Activated CD4-positive, alpha-beta T cell treated with anti-CD3 and anti-CD28 coated beads for 4 hours (primary cell): ENCODE measurements at places on chromosomes 12 and 14.

GRCh38 chr12:2017546-2018337 is 13.5 kb upstream of the DCP1B start:
- DNase-seq: no peak

DNA sequence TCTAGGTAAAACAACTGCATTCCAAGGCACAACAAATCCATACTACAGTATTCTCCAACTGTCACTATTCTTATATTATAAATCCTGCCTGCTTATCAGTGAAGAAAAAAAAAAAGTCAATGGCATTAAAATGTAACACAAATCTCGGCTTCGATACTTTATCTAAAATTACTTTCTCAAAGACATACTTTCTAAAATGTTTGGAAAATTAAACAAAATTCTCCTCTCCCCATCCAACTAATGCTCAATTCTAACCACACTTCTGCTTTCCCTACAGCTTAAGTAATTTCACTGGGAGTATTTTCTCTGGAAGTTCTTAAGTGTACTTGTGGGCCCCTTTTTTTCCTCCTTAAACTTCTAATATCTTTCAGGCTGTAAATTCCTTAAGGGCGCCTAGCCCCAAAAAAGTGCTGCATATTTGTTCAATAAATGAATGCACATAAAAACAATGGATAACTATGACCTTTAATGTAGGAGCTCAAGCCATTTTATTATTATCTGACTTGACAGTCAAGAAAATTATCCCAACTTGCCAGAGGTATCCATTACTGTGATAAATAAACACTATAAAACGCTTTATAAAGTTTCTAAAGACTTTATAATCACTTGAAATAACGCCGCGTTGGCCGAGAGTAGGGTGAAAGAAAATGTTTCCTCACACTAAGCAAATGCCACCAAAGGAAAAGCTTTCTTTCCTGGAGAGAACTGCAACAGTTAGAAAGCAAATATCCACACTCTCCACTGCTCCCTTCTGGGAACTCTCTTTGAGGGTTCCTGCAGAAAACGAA is 977 bp downstream of the HEATR5A start:
- DNase-seq: no peak

DNA sequence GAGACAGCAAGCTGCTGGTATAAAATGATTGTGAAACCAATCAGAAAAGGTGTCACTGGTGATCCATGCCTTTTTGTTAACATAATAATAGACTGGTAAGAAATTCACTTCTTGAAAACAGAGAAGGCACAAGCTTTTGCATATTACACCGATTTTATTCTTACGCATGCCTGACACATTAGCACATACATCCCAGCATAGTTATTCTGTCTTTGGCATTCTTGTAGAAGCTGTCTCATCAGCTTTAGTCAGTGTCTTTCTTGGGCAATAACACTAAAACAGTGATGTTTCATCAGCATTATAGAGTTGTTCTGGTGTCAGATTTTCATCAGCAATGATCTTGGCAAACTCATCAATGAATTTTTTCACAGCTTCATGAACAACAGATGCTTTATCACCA is 283.4 kb upstream of the TMTC1 start:
- DNase-seq: no peak

- DNase-seq: peak; percentile 24
Measured at GRCh38 chr14:91872517-91873470, 5.5 kb upstream of the TC2N start.

GRCh38 chr14:57796556-57796955 is 69.3 kb downstream of the SLC35F4 start:
- DNase-seq: no peak

- peak; percentile 80 for DNase-seq
Measured at GRCh38 chr14:76904740-76905569, 78.7 kb downstream of the LRRC74A start.

DNA sequence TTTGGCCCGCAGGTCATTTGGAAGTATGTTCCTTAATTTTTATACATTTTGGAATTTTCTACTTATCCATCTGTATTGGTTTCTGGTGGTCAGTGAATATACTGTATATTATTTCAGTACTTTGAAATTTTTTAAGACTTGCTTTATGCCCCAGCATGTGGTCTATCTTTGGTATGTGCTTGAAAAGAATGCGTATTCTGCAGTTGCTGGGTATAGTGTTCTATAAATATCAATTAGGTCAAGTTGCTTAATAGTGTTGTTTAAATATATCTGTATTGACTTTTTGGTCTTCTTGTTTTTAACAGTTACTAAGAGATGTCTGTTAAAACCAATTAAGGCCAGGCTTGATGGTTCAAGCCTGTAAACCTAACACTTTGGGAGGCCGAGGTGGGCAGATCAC is 21.7 kb upstream of the SIX1 start:
- DNase-seq: no peak

GRCh38 chr14:71135496-71135895 is 228.2 kb downstream of the PCNX1 start:
- DNase-seq: no peak

DNA sequence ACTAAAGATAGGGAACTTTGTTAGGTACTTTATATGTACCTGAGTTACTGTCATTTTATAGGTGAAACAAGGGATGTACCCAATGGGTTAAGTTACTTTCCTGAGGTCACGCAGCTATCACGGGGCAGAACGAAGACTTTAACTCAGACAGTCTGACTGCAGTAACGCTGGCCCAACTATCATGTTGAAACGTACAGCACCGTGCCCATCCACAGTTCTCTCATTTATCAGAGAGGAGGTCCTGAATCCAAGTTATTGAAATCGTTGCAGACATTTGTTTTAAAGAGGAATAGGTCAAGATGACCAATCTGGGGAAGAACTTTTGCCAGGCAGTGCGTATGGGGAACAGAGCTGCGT is 587 bp upstream of the C12orf75 start:
- no peak for DNase-seq

DNA sequence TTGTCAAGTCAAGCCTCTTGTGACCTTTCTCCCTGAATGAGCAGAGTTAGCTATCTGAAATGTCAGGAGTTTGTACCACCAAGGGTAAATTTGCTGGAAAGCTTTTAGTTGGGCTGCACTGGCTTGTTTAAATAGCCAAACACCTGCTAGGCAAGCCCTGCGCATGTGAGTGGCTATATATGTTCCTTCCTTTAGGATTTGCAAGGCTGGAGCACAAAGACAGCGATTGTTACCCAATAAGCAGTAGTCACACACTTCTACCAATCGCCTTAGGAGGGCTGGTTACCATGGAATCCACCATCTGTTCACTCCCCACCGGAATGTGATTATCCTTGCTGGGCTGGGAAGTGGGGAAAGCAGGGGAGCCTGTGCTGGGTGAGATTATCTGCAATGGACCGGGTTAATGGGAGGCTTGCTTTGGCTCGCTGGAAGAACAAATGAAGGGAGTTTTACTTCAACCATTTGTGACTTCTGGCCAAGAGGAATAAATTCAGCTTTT is 102.5 kb downstream of the FGD4 start:
- DNase-seq: no peak

DNA sequence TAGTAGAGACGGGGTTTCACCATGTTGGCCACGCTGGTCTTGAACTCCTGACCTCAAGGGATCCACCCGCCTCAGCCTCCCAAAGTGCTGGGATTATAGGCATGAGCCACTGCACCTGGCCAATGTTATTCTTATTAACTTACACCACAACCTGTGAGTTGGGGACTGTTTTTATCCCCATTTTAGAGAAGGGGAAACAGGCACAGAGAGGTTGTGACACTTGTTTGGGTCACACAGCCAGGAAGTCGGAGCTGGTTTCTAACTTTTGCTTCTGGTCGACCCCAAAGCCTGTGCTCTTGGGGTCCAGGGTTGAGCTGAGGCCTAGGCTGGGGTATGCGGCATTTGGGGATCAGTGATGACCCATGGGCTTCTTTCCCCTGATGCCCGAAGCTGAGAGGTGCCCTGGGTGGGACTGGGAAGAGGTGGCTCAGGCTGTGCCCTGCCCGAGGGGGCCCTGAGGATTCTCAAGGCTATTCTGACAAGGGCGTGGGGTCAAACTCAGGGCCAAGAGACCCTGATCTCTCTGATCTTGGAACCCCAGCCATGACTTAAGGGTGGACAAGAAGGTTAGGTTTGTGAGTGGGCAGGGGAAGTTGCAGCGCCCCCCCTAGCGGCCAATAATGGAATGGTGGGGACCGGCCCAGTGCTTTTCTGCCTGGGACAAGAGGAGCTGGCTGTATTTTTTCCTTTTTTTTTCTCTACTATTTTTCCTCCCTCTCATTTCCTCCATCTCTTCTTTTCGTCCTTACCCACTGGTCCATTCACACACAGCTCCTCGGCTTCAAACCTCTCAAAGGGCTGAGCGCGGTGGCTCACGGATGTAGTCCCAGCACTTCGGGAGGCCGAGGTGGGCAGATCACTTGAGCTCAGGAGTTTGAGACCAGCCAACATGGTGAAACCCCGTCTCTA is 3.0 kb downstream of the SDSL start:
- peak; percentile 23 for DNase-seq
